ENCODE measurements at places on chromosomes 2 and 18.

GRCh38 chr18:44742718-44743311, 62.1 kb downstream of the SETBP1 start:
- no peak for DNase-seq

- DNase-seq: no peak
These were observed 5.3 kb downstream of the RNF138 start for GRCh38 chr18:32096946-32097345.

- DNase-seq: no peak
These were observed 1752.9 kb upstream of the CELF4 start for GRCh38 chr18:39318462-39318861.

- DNase-seq: no peak
These were observed 184.9 kb upstream of the PARD3B start for GRCh38 chr2:204360218-204361007.

GRCh38 chr2:69017080-69017479, 4.1 kb downstream of the ANTXR1 start:
- DNase-seq: no peak

- DNase-seq: no peak
These were observed 448 bp downstream of the IMPA2 start for GRCh38 chr18:11981543-11982366.

DNA sequence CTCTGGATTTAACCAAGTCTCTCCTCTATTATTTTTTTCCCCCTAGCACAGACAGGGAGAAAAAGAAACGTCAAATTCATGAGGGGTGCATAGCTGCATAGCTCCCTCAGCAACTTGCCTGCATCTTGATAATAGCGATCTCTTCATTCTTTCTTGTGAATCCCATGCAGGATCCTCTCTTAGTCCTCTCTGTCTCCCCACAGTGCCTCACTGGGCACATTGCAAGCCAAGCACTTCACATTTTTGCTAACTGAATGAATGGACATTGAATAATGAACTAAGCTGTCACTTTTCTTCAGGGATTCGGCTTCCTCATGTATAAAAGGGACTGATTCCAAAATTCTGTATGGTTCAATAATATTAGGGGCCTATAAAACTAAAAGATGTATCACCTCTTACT, 2.9 kb upstream of the EPB41L3 start:
- no peak for DNase-seq

DNA sequence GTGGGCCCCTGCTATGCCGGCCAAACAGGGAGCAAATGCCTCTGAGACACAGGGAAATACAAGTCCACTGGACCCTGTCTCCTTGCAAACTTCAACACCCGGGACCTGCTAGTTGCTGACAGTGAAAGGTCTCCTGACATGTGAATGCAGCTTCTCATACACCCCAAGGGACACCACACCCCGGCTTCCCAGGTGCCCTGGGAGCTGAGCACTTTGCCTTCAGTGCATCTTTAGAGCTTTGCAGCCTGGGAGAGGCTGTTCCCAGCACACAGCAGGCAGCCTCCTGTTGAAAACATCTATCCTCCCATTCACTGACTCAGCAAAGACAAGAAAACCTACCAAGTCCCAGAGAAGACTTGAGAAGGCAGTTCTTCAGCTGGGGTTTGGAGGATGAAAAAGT, 143.4 kb downstream of the COL6A3 start:
- DNase-seq: no peak

DNA sequence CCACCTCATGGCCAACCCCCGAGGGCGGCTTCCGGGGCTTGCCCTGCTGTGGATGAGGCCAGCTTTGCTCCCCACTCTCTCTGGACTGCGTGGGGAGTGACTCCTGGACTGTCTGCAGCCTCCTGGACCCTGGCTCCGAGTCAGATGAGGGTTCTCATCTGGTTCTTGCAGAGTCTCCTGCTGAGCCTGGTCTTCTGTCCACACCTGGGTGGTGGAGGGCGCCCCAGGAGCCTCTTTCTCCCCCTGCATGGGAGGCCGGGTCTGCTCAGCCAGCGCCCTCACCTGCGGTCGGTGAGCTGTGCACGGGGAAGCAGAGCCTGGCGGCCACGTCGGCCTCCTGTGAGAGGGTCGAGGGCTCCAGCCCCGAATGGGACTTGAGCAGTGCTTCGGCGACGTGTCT, 78.3 kb downstream of the RTP5 start:
- DNase-seq: no peak

- no peak for DNase-seq
These were observed 64.4 kb upstream of the NOSTRIN start for GRCh38 chr2:168738062-168738461.

DNA sequence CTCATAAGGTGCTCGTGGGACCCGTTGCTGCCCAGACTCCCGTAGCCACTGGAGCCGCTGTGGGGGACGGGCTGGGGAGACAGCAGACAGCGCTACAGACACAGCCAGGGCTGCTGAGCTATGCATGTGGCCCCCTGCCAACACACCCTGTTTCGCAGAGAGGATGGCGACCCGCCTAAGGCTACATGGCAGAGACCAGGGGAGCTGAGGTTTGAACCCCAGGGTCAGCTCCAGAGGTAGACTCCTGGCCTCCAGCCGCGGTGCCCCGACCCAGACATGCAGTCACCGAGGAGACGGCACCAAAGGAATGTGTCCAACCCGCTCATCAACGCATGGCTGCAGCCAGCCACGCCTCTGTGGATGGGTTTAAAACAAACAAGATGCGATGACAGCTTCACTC, 21.0 kb upstream of the HES6 start:
- no peak for DNase-seq

DNA sequence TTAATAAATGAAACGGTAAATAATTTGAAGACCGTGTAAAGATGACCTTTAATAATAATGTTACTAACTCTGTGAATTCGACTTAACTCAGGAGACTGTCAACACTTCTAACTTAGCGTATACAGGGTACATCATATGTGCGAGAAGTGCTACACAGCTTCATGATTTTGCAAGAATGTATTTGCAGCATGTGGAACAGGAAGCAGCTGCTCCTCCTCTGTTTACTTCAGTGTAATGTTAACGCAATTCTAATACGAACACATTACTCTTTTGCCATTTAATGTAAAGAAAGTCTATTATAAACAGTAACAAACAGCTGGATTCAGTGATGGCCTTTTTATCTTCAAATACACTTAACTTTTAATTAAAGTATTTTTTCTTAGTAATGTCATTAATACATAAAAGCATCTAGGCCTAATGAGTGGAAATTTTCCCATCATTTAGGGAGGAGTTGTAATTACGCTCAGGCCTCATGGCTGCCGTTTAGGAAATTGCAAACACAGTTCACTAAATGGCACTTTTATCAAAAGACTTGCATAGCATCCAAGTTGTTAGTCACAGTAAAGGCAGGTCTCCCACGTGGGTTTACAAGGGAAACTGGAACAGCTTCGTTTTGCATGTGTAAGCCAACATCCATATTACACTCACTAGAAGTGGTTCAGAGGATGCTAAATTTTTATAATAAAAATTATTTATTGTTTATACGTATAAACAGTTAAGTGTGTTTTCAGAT, 635.7 kb downstream of the FBXO15 start:
- no peak for DNase-seq

- no peak for DNase-seq
These were observed 250.7 kb upstream of the LINC00305 start for GRCh38 chr18:64399566-64399965.

GRCh38 chr2:139867601-139868226, 1087.5 kb upstream of the NXPH2 start:
- DNase-seq: no peak

DNA sequence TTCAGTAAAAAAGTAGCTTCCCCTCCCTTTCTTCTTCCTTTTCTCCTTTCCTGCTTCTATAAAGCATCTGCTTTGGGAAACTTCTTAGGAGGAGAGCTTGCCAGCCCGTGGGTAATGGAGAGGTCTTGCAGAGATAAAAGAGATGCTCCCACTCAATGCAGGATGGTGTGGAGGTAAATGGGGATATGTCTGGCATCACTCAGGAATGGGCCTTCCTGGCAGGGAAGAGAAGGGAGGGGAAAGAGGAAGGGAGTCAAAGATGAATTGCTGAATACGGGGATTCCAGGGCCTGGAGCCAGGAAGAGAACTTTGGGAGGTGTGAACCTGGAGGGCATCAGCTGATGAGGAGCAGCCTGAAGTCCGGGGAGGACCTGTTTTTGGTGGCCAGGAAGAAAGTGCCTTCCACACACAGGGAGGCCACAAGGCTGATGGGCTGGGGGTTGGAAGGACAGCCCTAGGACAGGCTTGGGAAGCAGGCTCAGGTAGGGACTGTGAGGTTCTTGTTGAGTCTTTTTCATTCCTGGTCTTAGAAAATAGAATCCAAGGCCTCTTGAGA, 25.2 kb downstream of the IL1B start:
- no peak for DNase-seq

- no peak for DNase-seq
These were observed 1.8 kb downstream of the DTNB start for GRCh38 chr2:25671622-25672021.

DNA sequence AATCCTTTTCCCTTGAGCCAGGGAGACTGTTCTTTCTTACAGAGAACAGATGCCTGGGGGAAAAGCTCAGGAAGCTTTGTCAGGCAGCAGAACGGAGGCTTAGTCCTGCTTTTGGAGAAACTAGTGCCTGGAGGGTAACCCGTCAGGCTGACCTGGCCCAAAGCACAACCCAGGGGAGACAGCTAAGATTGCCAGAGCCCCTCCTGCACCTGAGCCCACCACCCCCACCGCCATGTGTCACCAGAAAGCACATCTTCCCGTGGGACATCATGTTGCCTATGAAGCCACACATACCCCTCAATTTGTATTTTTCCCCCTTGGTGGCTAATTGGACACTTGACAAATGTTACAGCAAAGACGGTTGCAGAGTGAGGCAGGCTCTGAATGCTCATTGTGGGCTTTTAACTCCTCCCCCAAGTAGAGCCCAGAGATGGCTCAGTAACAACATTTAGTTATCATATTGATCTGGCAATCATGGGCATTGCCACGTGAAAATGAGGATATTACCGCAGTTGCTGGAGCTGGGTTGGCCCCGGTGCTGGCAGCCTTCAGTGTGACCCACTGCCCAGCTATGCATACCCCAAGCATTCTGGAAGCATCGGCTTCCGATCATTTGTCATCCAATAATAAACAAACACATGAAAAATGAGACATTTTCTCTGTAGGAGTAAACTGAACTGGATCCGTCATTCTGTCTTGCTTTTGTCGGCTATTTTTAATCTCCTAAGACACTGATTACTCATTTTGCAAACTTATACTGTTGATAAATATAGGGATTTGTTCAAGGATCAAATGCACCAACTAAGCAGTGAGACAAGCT, 229.5 kb downstream of the ATAD2B start:
- DNase-seq: no peak

GRCh38 chr18:1542230-1542774, 637.6 kb downstream of the ADCYAP1 start:
- DNase-seq: no peak

DNA sequence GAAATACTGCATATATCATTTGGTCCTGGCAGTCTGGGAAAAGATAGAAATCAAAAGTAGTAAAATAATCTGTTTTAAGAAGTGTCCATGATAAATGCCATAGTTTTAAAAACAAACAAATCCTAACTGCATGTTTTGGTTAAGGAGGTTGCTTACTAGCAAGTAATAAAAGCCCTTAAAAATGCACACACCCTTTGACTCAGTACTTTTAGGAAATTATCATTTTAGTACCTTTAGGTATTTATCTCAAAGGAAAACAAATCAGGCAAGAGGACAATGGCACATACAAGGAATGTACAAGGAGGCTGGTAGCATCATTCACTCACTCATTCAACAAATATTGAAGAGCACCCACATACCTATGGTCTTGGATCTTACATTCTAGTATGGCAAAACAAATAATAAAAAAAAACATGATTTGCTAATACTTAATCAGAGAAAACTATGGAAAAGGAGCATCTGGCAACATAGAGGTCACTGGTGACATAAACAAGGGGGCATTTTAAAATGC, 67.6 kb downstream of the OLA1 start:
- no peak for DNase-seq

- DNase-seq: no peak
These were observed 3.0 kb downstream of the GIGYF2 start for GRCh38 chr2:232700154-232700553.

- DNase-seq: no peak
These were observed 46.9 kb downstream of the MAP4K3 start for GRCh38 chr2:39390216-39390615.

GRCh38 chr2:231235217-231235616, 36.8 kb downstream of the ARMC9 start:
- DNase-seq: no peak

DNA sequence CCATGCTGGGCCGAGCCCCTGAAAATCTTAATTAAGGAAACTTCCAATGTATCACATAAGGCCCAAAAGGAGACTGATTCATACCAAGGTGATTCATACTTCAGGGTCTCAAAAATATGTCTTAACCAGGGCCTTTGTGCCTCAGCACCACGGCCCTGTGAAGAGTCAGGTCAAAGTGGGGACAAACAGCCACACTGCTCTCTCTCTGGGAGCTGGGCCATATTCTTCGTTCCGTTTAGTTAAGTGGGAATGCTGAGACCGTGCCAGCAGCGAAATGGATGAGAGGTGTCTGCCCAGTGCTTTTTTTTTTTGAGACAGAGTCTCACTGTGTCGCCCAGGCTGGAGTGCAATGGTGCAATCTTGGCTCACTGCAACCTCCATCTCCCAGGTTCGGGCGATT, 9.3 kb upstream of the PTMA start:
- no peak for DNase-seq

- no peak for DNase-seq
These were observed 138.5 kb downstream of the COL4A4 start for GRCh38 chr2:227025510-227025909.

- no peak for DNase-seq
These were observed 20.7 kb downstream of the GNLY start for GRCh38 chr2:85714841-85715240.

DNA sequence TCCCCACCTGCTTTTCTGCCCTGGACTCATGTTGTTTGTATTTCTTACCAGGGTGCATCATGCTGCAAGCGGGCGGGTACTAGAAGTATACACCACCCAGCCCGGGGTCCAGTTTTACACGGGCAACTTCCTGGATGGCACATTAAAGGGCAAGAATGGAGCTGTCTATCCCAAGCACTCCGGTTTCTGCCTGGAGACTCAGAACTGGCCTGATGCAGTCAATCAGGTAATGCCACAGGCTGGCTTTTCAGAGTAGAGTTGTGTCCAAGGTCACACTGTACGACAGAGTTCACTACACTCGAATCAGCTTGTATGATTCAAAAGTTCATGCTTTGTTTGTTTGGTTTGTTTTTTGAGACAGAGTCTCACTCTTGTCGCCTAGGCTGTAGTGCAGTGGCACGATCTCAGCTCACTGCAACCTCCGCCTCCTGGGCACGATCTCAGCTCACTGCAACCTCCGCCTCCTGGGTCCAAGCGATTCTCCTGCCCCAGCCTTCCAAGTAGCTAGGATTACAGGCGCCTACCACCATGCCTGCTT, 19.4 kb downstream of the SRSF7 start:
- no peak for DNase-seq

Measured in retinal pigment epithelial cell (primary cell).